ENCODE measurements at places on chromosomes 2 and 18. TPM values are rescaled to one million over a fixed set of nuclear protein-coding genes. Genes with fewer than 3 reads are reported as not detected.

- no peak for DNase-seq
These were observed 57.1 kb downstream of the CAVIN2 start for GRCh38 chr2:191789796-191790195.

DNA sequence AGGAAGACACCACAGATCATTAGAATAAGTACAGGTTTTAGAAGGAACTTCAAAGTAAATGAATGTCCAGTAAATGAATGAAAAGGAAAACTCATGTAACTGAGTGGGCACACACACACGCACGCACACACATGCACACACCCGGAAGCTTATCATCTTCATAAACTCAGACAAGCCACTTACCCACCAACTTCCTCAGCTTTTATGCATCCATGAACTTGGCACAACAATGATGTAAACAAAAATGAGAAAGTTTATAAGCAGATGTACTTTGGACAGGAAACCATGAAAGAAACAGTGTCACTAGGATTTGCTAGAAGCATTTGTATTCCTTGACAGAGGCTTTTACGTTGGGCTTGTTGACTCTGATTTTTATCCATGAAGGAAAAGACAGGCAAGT lies 23.2 kb downstream of the RNF152 start:
- no peak for DNase-seq

GRCh38 chr18:47501946-47502345 lies 250.5 kb upstream of the SKOR2 start:
- DNase-seq = no peak

DNA sequence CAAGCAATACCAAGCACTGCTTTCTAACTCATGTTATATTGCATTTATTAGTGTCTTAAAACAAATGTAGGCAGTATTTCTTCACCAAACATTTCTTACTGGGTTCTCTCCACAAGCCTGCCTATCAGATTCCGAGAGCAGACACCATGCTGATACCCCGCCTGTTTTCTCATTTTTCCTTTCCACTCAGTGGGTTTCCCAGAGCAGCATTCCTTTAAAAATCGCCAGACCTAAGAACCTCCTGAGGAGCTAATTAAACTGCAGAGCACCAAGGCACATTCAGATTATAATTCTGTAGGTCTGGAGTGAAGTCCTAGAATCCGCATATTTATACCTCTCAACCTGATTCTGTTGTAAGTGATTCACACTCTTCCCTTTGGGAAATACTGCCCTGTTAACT lies 405.6 kb downstream of the TNS1 start:
- DNase-seq = no peak

Gene RIT2
- not detected for total RNA-seq

- no peak for DNase-seq
These were observed 345.8 kb downstream of the SOCS6 start for GRCh38 chr18:70634576-70635147.

- no peak for DNase-seq
These were observed 8.4 kb downstream of the MARCHF7 start for GRCh38 chr2:159720676-159721075.

- DNase-seq = no peak
These were observed 153.7 kb upstream of the VRK2 start for GRCh38 chr2:57892920-57893319.

- DNase-seq = no peak
These were observed 13.4 kb downstream of the ITGAV start for GRCh38 chr2:186603286-186603685.

Gene GALNT5
- total RNA-seq = 0.48 TPM

DNA sequence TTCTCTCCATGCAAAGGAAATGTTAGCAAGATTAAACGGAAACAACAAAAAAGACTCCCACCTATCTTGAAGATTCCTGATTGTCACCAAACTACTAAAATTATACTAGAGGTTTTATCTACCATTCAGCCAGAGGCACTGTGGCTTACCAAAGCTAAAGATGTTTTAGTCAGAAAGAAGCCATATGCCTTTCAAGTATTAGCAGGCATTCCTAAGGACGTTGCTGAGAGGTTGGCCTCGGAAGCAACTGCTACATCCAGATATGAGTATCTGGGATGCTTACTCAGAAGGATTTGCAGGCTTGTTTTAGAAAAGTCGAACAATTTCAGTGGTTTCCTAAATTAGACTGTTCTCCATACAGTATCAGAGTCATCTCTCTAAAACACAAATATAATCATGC lies 88.3 kb upstream of the UBE2E3 start:
- no peak for DNase-seq

DNA sequence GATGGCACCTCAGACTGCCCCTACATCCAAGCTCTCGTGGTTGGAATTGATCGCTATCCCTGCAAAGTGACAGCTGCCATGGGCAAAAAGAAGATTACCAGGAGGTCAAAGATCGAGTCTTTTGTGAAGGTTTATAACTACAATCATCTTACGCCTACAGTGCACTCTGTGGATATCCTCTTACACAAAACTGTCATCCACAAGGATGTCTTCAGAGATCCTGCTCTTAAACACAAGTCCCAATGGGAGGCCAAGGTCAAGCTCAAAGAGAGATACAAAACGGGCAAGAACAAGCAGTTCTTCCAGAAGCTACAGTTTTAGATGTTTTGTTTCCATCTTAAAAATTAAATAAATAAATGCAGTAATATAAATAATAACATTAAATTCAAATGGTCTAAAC lies 45.4 kb downstream of the INO80D start:
- no peak for DNase-seq

GRCh38 chr2:169734169-169734847 lies 676 bp downstream of the KLHL23 start:
- DNase-seq = no peak

Gene NAPG
- 15.6 TPM for total RNA-seq

DNA sequence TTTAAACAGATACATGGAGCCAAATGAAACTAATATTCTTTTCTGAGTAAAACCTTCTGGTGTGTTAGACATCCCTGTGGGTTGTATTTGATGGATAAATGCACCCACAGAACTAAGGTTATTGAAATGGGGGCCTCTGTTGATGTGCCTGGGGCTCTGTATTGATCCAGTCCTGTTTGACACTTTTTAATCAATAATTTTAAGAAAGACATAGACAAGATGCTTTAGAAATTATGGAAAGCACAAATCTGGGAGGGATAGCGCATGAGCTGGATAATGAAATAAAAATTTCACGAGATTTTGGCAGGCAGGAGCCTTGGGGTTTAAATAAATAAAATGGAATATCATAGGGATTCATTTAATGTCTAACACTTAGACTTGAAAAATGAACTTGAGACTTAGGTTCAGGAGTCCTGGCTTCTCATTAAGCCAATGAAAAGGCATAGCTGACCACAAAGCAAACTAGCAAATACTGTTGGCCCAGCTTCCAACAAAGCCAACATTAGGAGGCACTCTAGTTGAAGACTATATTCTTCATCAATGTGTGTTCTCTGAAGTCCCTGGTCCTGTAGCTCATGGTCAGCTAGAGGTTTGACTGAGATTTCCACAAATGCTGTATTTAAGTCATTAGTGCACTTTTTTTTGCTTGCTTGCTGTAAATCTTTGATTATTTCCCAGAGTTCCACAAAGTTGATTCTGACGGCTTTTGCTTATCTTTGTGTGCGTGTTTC lies 64.2 kb upstream of the SH3RF3 start:
- DNase-seq = no peak

- no peak for DNase-seq
These were observed 89.9 kb downstream of the ERBB4 start for GRCh38 chr2:212448698-212449097.

- no peak for DNase-seq
These were observed 80.8 kb upstream of the LPIN2 start for GRCh38 chr18:3093624-3094337.

GRCh38 chr2:238703436-238703835 lies 144.4 kb upstream of the TWIST2 start:
- no peak for DNase-seq

DNA sequence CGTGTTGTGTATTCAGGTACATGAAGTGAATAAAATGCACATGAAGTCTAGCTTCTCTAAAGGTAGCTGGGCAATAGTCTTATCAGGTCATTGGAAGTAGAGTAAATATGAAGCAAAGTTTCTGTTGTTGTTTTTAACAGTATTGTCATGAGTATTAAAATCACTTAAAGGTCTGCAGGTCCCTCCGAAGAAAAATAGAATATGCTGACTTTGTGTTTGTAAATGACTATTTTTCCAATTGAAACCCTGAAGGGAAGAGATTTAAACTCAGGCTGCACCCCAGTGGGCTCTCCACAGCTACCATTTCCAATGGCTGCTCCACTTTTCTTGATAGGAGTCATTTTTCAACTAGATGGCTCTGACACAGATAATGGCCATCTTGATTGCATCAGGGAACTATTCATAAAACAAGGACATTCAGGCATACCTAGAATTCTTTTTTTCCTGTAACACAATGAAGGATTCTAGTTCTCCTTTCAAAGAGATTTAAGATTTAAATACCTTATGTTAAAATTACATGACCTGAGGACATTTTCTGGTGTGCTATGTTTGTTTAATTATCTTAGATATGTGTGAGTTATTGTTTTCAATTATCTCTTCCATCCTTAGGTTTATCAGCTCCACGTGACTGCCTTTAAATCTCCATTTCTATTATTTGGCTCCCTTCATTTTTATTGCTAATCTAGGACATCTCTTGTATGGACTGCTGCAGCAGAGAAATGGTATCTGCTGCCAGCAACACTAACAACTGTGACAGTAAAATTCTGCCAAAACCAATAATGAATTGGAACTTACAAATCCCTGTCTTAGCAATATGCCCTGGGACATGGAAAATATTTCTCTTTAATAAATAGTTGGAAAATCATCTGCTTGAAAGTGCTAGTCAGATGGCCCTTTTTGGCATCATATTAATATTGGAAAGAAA lies 149.2 kb upstream of the NOSTRIN start:
- DNase-seq = no peak

- no peak for DNase-seq
These were observed 42.5 kb downstream of the TRIB2 start for GRCh38 chr2:12759248-12759647.

Gene C2orf66
- total RNA-seq = 1.1 TPM

GRCh38 chr2:48169141-48169592 lies 262.9 kb upstream of the FBXO11 start:
- DNase-seq = no peak

GRCh38 chr2:47232738-47233415 lies 77.8 kb upstream of the STPG4 start:
- no peak for DNase-seq

DNA sequence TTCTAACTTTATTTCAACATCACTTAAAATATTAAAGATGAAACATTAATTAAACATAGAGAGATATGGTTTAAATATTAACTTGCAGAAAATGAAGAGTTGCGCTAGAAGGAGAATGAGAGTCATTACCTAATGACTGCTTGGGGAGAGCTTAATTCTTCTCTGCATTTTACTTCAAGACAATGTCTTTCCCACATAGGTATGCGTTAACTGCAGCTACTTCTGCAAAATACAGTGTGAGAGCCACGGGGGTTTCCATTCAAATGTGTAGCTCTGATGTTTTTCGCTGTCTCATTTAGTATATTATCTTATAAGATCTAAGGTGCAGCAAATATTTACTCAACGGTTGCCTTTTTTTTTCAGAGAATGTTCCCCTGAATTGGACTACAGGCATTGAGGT lies 126.7 kb downstream of the TMX3 start:
- DNase-seq = no peak

Measured in glomerular endothelial cell (primary cell).